ACHN (cell line): ENCODE measurements at places on chromosomes 1 and 21.

DNA sequence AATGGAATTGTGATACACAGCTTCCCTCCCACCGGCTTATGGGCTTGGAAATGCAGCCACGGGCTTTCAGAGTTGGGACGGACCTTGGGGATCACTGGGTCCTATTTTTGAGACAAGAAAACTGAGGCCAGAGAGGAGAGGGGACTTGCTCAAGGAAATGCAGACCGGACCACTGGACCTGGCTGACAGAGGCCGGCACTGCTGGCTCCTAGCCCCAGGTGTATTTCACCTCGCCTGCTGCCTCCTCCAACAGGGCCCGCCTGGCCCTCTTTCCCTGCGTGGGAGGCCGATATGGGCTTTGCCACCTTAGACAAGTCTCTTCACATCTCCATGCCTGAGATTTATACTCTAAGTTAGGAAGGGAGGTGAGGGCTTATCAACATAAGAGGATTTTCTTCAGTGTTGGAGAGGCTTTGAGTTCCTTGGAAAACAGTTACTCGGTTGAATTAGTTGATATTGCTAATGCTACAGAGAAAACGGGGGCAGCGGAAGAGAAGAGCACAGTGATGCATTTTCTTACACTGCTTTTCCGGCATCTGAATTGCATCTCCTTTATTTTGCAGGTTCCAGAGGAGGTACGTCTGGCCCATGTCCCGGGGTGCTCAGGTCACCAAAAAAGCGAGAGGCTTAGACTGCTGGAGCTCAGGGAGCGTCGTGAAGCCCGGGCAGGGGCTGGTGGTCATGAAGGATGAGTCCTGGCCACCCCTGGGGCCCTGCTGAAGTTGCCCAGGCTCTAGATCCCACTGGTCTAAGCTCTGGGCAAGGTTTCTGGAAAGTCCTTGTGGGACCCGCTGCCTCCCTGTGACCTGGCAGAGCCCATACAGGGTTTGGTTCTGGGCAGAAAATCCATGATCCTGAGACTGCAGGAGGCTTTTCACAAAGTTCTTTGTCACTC is 44.7 kb downstream of the CAPN2 start:
- DNase-seq, result no peak

GRCh38 chr1:222861062-222861461 is 46.2 kb downstream of the DISP1 start:
- DNase-seq, result no peak

- no peak for DNase-seq
Measured at GRCh38 chr1:172838680-172839313, 179.9 kb downstream of the FASLG start.

- DNase-seq, result no peak
Measured at GRCh38 chr1:109327285-109327684, 20.5 kb upstream of the MYBPHL start.

DNA sequence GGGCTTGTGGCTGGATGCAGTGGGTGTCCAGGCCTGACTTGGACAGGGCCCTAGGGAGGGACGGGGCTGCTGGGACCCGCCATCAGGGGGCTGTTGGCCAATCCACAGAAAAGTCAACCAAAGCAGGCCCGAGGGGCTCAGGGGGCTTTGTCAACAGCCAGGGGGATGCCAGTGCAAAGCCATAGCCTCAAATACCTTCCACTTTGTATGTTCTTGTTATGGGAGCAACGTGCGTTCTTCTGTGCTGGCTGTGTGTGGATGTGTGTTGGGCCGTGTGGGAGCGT is 35.4 kb upstream of the ARF1 start:
- DNase-seq, result no peak

- DNase-seq, result peak; percentile 54
Measured at GRCh38 chr1:203702130-203702577, 62.8 kb upstream of the LAX1 start.
